ENCODE measurements at places on chromosomes 6 and 20.

DNA sequence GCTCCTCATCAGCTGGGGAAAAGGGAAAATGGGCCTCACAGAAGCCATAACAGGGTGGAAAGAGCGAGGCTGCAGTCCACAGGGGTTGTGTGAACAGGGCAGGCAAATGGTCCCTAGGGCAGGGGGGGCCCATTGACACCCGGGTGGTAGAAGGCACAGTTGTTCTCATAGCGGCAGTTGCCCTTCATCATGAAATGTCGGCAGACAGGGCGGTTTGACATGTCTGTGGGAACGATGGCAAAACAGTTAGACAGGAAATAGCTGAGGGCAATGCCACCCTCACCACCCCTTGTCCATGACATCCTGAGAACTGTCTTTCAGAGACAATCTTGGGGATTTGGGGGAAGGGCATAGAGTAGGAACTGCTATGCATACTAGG lies 15.6 kb downstream of the PPP1R10 start:
- DNase-seq = no peak

- no peak for DNase-seq
These were observed 56.8 kb downstream of the NCR2 start for GRCh38 chr6:41392246-41392645.

DNA sequence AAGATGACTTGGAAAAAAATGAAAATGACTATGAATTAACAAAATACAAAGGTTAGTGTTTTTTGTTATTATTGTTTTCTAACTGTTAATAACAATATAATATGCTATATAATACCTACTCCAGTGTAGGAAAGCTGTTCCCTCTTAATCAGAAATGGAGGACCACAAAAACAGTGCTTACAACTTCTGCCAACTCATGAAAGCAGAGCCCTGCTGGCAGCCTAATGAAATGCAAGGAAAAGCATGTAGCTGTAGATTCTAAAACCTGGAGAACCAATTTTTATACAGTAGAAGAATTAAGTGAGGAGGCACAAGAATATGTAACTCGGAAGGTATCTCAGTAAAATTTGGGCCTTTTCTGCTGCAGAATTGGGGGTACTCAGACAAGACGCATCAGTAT lies 29.4 kb downstream of the PHIP start:
- no peak for DNase-seq

DNA sequence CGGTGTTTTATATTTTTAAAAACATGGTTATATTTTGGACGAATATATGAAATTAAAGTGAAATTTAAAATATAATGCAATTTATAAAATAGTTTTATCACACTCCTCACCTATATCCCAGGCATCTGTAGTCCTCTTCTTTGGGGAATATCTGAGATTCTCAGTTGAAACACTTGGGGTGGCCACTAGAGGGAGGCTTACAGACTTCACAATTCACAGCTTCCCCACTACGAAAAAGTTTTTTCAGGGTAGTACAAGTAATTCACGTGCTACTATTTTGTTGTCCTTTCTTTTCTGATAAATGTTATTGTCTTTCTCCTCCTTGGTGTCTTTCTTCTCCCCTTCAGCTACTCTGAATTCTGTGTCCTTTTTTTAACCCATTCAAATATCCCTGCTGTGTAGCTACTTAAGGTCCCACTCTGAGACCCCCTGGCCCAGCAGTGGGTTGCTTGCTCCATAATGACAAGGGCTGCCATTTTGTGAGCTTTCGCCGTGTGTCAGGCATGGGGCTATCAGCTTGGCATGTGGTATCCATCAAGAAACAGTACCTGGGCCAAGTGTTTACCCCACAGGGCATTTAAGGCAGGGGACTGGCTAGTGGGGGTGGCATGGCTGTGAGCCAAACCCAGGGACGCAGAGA lies 43.6 kb upstream of the PHACTR3 start:
- no peak for DNase-seq

DNA sequence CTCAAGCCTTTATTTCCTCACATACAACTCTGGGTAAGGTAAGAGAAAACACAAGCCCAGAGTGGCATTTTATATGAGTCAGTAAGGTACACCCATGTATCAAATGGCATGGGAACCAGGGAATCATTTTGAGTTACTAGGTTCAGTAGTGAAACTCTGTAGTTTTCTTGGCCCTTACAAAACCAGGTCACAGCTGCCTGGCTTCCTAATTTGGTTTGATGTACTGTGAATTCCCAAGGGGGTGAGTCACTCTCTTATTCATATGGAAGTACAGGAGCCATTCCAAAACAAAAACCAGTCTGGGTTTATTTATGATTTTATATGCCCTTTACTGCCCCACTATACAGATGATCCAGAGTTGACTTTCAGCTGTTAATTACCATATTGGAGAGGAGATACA lies 70.7 kb downstream of the PDE7B start:
- DNase-seq = no peak

GRCh38 chr6:43246301-43247113 lies 3.2 kb downstream of the TTBK1 start:
- no peak for DNase-seq

- no peak for DNase-seq
These were observed 433.5 kb downstream of the PRKN start for GRCh38 chr6:162294029-162294428.

DNA sequence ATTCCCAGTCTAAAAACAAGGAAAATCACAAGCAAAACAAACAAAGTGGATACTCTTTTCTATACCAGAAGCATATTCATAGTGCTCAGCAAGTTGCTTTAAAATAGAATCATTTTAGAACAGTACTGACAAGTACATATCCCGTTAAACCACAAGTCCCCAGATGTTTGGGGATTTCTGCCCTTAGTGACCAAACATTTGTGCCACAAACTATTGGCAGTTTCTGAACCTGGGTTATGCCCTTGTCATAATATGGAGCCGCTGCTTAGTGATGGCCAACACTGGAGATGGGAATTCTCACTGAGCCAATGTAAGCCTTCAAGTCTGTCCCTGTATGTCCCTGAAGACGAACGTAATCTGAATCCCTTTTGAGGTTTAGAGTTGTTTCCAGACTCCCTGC lies 436.7 kb upstream of the JAG1 start:
- no peak for DNase-seq

GRCh38 chr6:111870051-111870741 lies 3.1 kb downstream of the FYN start:
- no peak for DNase-seq

DNA sequence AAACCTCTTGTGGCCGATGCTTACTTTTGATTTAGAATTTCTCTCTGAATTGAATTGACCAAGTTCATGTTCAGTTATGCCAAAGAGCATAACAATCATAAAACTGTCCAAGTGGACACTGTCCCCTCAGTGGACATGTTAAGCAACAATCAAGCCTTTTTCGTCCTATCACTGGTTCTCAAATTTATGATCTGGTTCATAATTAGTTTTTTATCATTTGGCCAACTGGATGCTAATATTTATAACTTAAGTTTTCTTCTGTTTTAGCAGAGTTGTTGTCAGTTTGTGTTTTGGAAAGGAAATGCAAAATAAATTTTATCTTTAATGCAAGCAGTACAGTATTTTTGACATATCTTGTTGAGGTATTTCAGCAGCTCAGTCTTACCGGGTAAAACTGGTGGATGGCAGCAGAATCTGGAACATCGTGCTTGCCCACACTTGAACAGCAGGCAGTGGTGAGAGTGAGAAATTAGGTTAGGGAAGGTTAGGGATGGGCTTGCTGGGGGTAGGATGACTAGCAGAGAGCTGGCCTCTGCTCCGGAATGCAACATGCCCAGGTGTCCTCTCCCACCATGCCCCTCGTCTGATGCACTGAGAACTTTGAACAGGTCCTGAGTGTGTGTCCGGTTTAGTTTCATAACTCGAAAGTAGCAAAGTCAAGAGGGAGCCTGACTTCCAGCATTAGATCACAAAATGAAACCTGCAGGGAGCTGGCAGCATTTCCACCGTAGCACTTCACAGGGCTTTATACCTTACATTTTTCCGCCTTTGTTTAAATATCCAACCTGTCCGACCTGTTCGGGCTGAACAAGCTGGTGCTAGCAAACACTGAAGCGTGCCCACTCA lies 93.1 kb downstream of the RREB1 start:
- DNase-seq = no peak

GRCh38 chr6:21539621-21540100 lies 53.9 kb upstream of the SOX4 start:
- DNase-seq = no peak

All from stimulated activated CD8-positive, alpha-beta memory T cell treated with anti-CD3 and anti-CD28 coated beads, Interleukin-2, amount 100 ng/mL, for 1 hour (primary cell).